ENCODE measurements at places on chromosomes 12 and 14. TPM values are rescaled to one million over a fixed set of nuclear protein-coding genes. Genes with fewer than 3 reads are reported as not detected.

MANSC4 gene
- not detected for polyA plus RNA-seq

MEG3 gene
- not detected for polyA plus RNA-seq

SERPINA5 gene
- polyA plus RNA-seq = not detected

FIGNL2 gene
- not detected for polyA plus RNA-seq

PLEKHH1 gene
- not detected for polyA plus RNA-seq

PRR13 gene
- polyA plus RNA-seq = 534 TPM

C14orf132 gene
- polyA plus RNA-seq = not detected

ACOT4 gene
- 1.9 TPM for polyA plus RNA-seq

ZC3H10 gene
- 1.3 TPM for polyA plus RNA-seq

TMEM30B gene
- 4.2 TPM for polyA plus RNA-seq

ATG2B gene
- 0.96 TPM for polyA plus RNA-seq

MYBPC1 gene
- not detected for polyA plus RNA-seq

TSHR gene
- polyA plus RNA-seq = not detected

C12orf56 gene
- not detected for polyA plus RNA-seq

CLEC1A gene
- polyA plus RNA-seq = not detected

DDX55 gene
- polyA plus RNA-seq = 19.1 TPM

GALNT9 gene
- polyA plus RNA-seq = not detected

MGST1 gene
- polyA plus RNA-seq = not detected

KRT6B gene
- polyA plus RNA-seq = not detected

ATL1 gene
- 7.1 TPM for polyA plus RNA-seq

NAV3 gene
- not detected for polyA plus RNA-seq

COX6A1 gene
- 722 TPM for polyA plus RNA-seq

Measured in naive thymus-derived CD8-positive, alpha-beta T cell (primary cell).